ENCODE measurements at places on chromosomes 16 and 17.

DNA sequence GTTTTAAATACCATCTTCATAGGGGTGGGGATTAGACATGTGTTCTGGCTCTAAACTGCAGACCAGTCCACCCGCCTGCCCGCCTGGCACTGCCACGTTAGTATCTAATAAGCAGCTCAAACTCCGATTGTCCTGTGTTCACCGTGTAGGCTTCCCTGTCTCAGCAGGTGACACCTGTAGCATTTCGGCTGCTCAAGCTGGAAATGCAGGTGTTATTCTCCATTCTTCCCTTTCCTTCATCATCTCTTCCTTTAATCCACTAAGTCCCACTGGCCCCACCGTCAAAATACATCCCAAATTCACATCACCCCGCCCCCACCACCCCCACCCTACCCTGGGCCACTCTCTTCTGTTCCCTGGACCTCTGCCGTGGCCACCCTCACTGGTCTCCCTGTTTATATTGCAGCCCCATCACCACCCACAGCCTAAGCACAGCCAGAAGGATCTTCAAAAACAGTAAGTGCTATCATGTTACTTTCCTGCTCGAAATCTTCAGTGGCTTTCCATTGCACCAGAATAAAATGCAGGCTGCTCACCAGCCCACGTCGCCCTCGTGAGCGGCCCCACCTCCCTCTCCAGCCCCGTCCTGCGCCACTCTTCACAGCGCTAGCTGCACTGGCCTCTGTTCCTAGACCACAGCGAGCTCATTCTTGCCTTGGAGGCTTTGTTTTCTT, 65.1 kb downstream of the RTN4RL1 start:
- no peak for DNase-seq

- DNase-seq, result no peak
These were observed 2.1 kb downstream of the SKA2 start for GRCh38 chr17:59152925-59153324.

DNA sequence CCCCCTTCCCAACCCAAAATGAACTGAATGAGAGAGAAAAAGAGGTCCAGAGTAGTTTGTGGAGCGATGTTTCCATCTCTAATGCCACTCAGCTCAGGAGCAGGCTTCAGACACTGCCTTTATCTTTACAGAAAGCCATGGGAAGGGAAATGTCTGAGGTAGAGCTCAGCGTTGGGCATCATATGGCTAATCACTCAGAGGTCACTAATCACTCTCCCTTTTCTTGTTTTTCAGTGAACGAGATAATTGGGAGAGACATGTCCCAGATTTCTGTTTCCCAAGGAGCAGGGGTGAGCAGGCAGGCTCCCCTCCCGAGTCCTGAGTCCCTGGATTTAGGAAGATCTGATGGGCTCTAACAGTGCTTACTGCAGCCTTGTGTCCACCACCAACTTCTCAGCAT, 9.8 kb downstream of the ESRP2 start:
- DNase-seq, result no peak

- DNase-seq, result no peak
These were observed 191.4 kb downstream of the SLC39A11 start for GRCh38 chr17:72901083-72901482.
